Left cardiac atrium (tissue), 4 donors: ENCODE measurements at places on chromosomes 11 and 22. TPM values are rescaled to one million over a fixed set of nuclear protein-coding genes. Genes with fewer than 3 reads are reported as not detected.

- DNase-seq = no peak
These were observed 30.5 kb upstream of the FNBP4 start for GRCh38 chr11:47797633-47798032.

DNA sequence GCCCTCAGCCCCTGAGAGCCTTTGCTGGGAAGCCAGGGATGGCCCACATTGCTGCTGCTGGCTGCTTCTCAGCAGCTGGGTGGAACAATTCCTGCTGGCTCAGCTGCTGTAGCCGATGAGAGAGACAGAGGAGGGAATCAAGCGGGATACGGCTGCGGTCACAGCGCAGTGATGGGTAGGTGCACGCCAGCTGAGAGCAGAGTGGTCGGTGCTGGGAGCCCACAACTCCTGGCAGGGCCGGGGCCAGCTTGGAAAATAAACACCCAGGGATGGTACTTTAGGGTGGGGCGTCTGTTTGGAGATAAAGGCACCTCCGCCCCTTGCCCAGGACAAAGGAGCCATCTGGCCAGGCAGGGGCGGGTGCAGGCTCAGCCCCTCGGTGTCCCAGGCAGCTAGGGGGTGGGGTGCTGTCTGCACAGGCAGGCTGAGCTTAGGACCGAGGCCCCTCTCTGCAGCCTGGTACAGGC, 480.5 kb downstream of the MIAT start:
- DNase-seq = no peak

GRCh38 chr11:117684731-117685130, 112.3 kb downstream of the DSCAML1 start:
- DNase-seq = no peak

DNA sequence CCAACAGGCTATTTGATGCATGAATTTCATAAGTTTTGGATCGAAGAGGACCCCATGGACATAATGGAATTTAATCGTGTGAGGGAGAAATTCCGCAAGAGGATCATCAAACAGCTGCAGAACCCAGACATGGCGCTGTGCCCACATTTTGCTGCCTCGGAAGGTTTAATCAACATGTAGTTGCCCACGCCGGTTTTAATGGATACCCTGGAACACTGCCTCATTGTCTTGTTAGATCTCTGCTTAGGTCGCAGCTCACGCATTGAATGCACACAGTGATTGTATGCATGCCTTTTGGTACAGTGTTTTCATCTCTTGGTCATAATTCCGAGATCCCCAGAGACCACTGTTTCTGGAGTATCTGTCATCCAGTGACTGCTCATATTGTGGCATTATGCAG, 46.8 kb downstream of the SLN start:
- no peak for DNase-seq

GRCh38 chr22:26942637-26942957, 285.2 kb downstream of the MIAT start:
- DNase-seq = no peak

- DNase-seq = no peak
These were observed 58.4 kb upstream of the RCN1 start for GRCh38 chr11:32032478-32032877.

DNA sequence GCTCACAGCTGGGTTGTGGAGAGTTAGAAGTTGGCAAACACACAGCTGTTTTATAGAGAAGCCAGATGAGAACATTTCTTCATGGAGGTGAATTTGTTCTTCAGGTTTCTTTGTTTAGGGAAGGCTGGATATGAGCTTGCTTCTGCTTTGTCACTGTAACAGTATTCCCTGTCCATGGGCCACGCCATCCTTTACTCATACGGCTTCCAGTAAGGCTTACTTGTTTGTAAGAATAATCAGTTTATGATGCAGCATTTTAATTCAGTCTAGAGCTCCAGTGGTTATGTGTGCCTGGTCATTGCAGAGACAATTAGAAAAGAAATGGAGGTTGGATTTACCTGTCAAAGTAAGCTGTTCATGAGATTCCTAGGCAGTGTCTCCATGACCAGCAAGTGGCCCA, 131.8 kb downstream of the TRIM44 start:
- no peak for DNase-seq

DNA sequence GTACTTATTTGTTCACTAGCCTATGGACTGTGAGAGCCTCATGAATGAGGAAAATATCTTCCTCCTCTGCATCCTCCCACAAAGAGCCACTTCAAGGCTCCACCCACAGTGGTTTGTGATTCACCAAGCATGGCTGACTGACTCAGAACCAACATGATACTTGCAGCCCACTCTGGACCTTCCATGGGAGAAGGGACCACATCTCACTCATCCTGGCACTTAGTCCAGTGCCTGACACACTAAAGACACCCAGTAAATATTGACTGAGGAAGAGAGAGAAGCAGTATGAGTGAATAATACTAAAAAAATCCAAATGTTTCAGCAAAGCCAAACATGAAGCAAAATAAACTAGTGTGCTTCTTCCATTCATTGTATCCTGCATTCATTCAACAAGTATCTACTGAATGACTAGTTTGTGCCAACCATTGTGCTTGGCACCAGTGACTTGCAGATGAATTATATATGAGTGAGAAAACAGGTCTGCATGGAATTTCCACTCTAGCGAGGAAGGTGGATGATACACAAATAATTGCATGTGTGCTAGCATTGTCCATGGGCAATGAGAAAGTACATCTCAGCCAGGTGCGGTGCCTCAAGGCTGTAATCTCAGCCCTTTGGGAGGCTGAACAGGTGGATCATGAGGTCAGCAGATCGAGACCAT, 54.9 kb upstream of the BLID start:
- DNase-seq = no peak

- peak; percentile 71 for DNase-seq
These were observed 5.1 kb upstream of the SEPTIN5 start for GRCh38 chr22:19709063-19709769.

- no peak for DNase-seq
These were observed 4.5 kb downstream of the LRRC75B start for GRCh38 chr22:24588381-24588756.

The PHF21B gene
- 0.76 TPM for total RNA-seq

The POLR2L gene
- 163 TPM for total RNA-seq
